ENCODE measurements at places on chromosomes 3 and 15.

DNA sequence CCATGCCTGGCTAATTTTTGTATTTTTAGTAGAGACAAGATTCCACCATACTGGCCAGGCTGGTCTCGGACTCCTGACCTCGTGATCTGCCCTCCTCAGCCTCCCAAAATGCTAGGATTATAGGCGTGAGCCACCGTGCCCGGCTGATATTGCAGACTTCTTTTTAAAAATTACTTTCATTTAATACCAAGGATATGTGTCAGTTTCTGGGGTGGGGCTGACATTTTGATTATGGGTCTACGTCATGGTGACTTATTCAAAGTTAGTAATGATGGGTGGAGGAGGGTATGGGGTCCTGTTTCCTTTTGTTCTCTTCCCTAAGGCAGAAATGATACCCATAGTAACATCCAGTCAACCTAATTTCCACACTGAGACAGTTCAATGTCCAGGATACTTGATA, 34.7 kb downstream of the GBE1 start:
- no peak for DNase-seq

- no peak for DNase-seq
Observed at GRCh38 chr3:98185180-98185579, 18.7 kb downstream of the OR5H15 start.

- DNase-seq: no peak
Observed at GRCh38 chr3:142263112-142263511, 37.7 kb upstream of the GK5 start.

GRCh38 chr15:87142096-87142495, 1062.4 kb downstream of the AGBL1 start:
- no peak for DNase-seq

DNA sequence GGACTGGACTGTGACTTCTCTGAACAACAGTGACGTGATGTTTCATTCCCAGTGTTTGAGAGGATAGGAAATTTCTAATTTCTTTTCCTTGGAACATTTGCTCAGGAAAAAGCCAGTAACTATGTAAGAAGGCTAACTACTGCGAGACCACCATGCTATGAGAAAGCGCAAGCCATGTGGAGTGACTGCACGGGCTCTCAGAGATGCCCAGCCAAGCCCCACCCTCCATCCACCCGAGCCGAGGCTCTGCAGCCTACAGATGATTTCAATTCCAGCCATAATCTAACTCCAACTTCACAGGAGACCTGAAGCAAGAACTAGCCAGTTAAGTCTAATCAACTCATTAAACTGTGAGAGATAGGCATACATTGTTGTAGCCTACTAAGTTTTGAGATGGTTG, 124.3 kb downstream of the GREM1 start:
- no peak for DNase-seq

GRCh38 chr15:69854001-69854400, 243.7 kb downstream of the TLE3 start:
- no peak for DNase-seq

DNA sequence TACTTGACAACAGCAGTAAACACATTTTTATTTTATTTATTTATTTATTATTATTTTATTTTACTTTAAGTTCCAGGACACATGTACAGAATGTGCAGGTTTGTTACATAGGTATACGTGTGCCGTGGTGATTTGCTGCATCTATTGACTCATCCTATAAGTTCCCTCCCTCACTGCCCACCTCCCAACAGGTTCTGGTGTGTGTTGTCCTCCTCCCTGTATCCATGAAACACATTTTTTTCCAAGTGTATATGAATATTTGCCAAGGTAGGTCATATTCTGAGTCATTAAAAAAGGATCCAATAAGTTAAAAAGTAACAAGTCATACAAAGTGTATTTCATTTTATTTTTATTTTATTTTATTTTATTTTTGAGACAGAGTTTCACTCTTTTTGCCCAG, 567.3 kb upstream of the KCNMB2 start:
- DNase-seq: no peak

- DNase-seq: no peak
Observed at GRCh38 chr15:52080031-52080430, 32.5 kb downstream of the BCL2L10 start.

GRCh38 chr3:9721015-9721699, 10.4 kb upstream of the BRPF1 start:
- DNase-seq: no peak

GRCh38 chr15:101113114-101114005, 138.5 kb downstream of the CHSY1 start:
- DNase-seq: no peak

GRCh38 chr3:132016061-132017041, 18.5 kb downstream of the CPNE4 start:
- no peak for DNase-seq

GRCh38 chr3:135081856-135082434, 286.9 kb downstream of the EPHB1 start:
- DNase-seq: no peak

- no peak for DNase-seq
Observed at GRCh38 chr15:92682741-92683510, 27.4 kb upstream of the FAM174B start.

DNA sequence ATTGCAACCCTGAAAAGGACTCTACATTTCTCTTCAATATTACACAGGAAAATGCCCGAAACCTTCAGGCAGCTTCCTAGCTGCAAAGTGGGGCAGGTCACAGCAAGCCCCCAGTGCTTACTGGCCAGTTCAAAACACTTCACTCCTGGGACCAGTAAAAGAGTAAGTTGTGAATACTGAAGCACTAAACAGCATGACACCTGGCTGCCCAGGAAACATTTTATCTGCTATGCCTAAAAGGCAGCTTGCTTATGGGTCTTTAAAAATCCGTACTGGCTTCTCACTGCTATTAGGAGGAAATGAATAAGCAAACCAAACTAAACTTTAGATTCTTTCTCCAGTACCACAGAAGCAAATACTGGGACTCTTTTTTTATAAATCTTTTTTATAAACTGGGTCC, 457.9 kb upstream of the ALCAM start:
- no peak for DNase-seq

GRCh38 chr3:161187046-161187445, 34.1 kb upstream of the NMD3 start:
- DNase-seq: no peak

GRCh38 chr3:58321791-58322190, 10.9 kb upstream of the PXK start:
- no peak for DNase-seq

- DNase-seq: no peak
Observed at GRCh38 chr3:171200750-171201088, 174.2 kb upstream of the SLC2A2 start.

DNA sequence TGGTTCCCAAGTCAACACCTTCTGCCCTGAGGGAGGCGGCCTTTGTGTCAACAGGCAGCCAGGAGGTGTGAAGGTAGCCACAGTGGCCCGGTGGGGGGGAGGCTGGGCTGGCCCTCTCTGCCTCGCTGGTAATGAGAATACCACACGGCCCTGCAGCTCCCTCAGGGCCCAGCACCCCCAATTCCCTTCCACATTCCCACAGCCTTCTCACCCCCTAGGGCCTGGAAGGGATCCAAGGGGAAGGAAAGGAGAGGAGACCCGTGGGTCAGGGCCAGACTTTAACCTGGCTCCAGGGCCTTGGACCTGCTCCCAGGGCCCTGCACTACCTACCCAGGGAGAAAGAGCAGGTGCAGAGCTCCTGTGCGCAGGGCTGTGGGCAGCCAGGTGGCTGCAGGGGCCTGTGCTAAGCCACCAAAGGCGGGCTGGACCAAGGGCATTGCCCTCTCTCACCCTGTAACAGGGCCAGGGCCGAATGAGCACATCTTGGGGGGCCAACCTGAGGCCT, 8.7 kb upstream of the MESP2 start:
- DNase-seq: no peak

DNA sequence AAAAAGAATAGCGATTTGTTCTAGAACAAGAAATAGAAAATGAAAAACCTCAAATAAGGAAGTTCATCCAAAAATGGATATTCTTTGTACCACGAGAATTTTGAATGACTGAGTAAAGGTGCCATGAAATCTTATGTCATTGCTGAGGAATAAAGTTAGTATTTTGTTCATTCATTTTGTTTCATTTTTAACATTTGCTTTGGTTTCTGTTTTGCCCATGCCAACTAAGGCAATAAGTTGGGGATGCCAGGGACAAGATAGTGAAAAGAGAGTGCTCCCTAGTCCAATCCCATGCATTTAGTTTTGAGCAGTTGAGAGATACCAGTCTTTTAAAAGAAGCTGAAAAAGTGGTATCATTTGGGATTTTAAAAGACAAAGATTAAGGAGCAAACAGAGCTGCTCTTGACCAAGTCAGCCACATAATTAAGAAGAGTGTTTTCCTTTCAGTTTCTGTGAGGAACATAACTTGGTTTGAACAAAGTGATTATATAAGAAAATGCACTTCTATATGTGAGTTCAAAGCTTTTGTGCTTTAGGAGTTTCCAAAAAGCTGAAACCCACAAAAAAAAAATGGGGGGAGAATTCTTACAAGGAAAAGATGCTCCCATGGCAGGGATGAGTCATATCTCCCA, 201.4 kb downstream of the PLOD2 start:
- DNase-seq: no peak

DNA sequence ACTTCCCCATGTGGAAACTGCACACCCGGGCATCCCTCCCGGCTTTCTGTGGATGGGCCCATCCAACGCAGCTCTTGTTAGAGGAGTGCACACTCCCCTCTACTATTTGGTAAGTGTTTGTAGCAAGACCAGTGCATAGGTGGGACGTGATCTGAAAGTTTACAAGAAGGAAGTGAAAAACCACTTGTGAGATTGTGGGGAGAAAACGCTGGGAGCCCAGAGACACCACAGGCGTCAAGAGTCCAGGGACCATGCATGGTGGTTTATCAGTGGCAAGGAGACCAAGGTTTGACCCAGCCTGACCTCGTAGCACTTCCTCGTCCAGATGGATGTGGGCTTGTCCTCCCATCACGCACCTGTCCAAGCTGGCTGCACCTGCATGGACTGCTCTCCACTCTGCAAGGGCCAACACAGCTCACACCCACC, 51.6 kb downstream of the ATP10A start:
- DNase-seq: no peak

DNA sequence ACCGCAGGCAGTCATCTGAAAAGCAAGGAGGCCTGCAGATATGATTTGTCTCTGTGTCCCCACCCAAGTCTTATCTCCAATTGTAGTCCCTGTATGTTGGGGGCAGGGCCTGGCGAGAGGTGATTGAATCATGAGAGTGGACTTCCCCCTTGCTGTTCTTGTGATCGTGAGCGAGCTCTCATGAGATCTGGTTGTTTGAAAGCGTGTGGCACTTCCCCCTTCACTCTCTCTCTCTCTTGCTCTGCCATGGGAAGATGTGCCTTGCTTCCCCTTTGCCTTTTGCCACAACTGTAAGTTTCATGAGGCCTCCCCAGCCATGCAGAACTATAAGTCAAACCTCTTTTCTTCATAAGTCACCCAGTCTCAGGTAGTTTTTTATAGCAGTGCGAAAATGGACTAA, 83.3 kb downstream of the TMCO5A start:
- DNase-seq: no peak

DNA sequence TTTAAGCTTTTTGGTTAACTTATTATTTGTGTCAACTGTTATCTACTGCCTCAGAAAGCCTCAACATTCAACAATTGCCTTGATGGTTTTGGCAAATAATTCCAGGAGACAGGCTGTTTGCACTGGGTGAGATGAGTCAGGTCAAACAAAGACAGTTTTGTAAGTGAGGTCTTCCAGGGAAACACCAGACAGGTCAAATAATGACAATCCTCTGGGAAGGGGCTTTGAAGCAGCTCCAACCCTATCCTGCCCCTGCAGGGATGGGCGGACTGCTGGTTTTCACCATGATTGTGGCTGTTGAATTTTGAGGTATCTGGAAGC, 79.4 kb upstream of the PRR23E start:
- no peak for DNase-seq

DNA sequence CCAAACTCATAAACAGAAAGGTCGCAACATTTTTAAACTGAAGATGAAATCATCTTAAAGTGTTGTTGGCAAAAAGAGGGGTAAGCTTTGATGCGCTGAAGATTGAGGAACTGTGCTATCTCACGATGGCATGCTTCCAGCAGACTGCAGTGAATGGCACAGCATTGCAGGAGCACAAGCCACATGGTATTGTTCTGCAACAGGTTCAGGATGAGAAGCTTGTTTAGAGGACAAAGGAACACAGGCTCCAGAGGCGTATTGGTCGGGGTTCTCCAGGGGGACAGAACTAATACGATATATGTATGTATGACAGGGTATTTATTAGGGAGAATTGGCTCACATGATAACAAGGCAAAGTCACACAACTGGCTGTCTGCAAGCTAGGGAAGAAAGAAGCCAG, 13.8 kb upstream of the PLD1 start:
- no peak for DNase-seq

DNA sequence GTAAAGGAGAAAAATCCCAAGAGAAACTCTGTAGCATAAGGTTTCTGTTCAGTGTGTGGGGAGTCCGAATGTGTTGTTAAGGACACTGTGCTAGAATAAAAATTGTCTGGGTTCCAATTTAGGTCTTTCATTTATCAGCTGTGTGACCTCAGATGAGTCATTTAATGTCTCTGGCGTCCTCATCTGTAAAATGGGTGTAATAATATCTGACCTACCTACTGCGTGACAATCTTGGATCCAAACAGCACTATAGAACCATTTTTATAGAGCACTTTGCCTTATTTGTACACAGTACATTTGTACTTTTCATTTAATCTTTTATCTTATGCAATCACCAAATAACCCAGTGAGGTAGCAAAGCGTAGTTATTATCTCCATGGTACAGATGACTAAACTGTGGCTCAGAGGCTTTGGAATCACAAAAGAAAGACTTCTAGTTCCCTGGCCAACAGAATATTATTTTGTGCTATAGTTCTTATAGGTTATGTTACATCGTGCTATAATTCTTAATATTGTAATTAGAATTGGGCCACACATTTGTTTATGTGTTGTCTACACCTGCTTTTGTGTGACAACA, 46.6 kb upstream of the TNIK start:
- no peak for DNase-seq

- DNase-seq: no peak
Observed at GRCh38 chr15:81475471-81475870, 101.5 kb upstream of the TMC3 start.

GRCh38 chr3:25849091-25849490, 59.2 kb downstream of the OXSM start:
- DNase-seq: no peak

Measured in activated naive CD4-positive, alpha-beta T cell (primary cell).